ENCODE measurements at places on chromosomes 3 and 15. TPM values are rescaled to one million over a fixed set of nuclear protein-coding genes. Genes with fewer than 3 reads are reported as not detected.

ZNF620 gene
- total RNA-seq = 3.6 TPM

SOX14 gene
- total RNA-seq = not detected

CCR9 gene
- not detected for total RNA-seq

LOXL1 gene
- total RNA-seq = 110 TPM

ZNF774 gene
- total RNA-seq = 3.5 TPM
